Activated CD4-positive, alpha-beta T cell treated with anti-CD3 and anti-CD28 coated beads, Interleukin-2, amount 50 U/mL, for 24 hours (primary cell): ENCODE measurements at places on chromosomes 4 and X.

DNA sequence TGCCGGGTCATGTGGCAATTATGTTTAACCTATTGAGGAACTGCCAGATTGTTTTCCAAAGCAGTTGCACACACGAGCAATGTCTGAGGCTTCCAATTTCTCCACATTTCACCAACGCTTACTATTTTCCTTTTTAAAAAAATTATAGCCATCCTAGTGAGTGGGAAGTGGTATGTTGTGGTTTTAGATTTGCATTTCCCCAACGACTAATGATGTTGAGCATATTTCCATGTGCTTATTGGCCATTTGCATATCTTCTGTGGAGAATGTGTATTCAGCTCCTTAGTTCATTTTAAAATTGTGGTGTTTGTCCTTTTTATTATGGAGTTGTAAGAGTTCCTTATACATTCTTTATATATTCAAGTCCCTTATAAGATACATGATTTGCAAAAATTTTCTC lies 60.2 kb downstream of the MTMR1 start:
- DNase-seq, result no peak

DNA sequence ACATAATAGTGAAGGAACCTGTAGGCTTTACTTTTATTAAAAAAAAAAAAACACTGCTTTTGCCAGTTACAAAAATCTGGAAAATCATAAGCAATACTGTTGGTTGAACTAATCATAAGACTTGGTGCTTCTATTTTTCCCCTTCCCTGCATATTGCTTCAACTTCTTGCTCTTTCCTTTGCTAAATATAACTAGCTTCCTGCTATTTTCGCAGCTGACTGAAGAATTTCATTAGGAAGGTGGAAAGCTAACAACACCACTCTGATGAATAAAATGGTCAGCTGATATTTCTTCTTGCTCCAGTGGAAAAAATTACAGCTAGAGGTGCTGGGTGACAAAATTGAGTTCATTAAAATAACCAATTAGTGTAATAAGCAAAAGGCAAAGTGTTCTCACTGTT lies 39.3 kb downstream of the MEPE start:
- no peak for DNase-seq

GRCh38 chr4:181148470-181148869 lies 1094.7 kb upstream of the TENM3 start:
- no peak for DNase-seq

- DNase-seq, result no peak
These were observed 78.5 kb downstream of the MID1IP1 start for GRCh38 chrX:38879631-38880220.

DNA sequence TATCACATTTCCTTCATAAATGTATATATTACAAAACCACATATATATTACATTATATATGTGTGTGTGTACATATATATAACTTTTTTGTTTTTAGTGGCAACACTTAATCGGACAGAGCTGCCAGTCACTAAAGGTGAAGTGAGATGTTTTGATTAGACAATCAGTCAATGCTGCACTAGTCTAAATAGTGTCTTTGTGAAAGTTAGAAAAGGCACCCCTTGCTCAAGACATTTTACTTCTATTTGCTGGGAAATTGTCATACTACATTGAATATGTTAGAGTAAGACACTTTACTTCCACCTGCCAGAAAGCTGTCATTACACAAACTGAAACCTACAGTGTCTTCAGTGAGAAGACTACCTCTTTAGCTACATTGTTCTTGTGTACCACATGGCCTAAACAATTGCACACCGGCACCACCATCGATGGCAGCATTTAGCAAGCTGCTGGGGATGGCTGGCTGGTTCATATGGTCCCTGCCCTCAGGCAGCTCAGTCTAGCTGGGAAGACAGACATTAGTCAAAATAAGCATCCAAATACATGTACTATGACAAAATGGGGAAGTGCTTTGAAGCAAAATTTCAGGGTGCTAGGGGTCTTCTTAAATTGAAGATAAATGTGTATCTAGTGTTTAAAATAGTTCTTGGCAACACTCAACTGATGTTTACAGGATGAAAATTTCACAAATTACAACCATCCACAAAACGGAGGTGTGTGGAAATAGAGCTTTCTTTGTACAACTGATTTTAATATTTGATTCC lies 148.1 kb upstream of the GATB start:
- DNase-seq, result no peak

DNA sequence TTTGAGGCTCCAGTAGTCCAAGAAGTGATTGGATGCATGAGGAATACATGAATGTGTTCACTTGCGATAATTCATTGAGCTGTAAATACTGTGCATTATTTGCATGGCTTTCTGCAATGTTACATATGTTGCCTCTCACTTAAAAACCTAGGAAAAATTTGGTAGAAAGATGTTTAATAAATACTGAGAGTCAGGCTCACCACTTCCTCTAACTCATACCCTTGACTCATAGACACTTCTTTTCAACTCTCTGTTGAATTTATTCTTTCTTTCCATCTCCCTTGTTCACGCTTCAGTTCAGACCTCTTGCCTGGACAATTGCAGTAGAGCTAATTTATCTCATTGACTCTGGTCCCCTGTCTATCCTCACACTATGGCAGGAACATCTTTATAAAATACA lies 35.8 kb upstream of the LEF1 start:
- no peak for DNase-seq

DNA sequence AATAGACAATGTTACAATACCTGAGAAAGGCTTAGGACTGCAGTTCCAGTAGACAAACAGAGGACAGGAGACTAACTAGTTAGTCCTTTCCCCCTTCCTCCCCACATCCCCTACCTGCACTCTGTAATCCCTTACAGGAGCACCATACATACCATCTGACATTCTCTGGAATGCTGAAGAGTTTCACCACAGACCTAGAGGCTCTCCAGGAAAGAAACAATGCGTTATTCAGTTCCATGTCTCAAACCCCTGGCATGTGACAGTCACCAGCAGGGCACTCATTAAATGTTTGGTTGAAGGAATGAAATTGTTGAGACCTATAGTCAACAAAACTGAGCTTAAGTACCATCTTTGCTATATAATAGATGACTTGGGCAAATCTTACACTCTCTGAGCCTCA lies 100.2 kb upstream of the USP38 start:
- no peak for DNase-seq

- DNase-seq, result no peak
These were observed 26.7 kb downstream of the ANKRD50 start for GRCh38 chr4:124685851-124686250.
